Ammon's horn (tissue), 1 donor: ENCODE measurements at places on chromosomes 1 and 21.

- DNase-seq: no peak
Measured at GRCh38 chr1:77548285-77548684, 134.2 kb downstream of the ZZZ3 start.

GRCh38 chr1:56034847-56035481 lies 544.4 kb downstream of the PLPP3 start:
- DNase-seq: no peak

DNA sequence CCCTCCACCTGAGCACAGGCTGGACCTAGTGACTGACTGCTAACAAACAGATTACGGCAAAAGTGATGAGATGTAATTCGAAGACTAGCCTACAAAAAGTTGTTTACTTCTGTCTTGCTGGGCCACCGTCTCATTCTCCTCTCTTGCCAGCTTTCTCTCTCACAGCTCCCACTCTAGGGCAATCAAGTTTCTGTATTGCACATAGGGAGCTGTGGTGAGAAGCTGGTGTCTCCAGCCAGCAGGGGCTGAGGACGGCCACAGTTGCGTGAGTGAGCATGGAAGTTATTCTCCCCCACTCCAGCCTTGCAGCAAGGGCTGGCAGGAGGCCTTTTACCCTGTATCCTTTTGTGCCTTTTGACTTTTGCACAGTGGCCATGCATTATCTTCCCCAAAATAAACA lies 8.6 kb upstream of the COL6A2 start:
- no peak for DNase-seq

DNA sequence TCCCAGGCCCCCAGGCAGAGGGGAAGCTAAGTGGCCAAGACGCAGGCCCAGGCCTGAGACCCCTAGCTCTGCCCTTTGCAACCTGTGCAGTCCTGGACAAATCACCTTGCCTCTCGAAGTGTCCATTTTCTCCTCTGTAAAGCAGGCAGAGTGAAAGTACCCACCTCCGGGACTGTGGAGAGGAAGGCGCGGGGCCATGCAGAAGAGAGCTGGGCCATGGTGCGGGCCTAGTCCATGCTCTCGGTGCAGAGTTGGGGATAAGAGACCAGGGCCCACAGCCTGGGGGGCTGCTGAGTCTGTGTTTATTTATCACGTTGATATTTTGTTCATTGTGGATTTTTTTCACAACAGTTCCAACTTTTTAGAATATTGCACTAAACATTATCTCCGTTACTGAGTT lies 160.2 kb upstream of the VAMP3 start:
- no peak for DNase-seq

DNA sequence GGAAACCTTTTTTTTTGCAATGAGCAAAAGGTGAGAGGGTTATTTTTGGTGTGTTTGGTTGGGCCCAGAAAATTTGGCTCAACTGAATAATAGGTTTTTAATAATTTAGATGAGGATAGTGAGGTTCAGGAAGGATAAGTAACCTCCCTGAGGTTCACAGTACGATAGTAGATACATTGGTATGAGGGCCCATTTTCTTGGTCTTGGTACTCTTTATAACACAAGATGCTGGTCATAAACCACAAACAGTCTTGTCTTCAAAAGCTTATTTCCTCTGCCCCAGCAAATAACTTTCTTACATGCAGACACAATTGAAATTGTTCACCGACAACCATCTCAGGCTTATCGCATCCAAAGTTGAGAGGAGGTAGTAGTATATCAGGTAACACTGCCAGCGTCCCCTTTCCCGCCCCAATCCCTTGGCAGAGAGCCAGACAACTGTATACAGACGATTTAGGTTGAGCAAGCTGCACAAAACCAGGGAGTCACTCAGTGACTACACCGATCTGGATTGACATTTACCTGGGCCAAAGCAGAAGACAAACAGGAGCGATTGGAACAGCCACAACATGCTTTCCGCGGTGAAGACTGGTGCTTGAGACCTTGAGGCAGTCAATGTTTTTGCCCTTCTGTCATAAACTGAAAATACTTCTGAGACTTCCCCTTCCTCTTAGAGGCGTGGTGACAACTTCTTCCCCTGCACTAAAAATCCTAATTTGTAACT lies at the start of gene SLAMF6:
Gene SLAMF6, minus strand, starts transcription at position 634 of the 724 bp plus-strand sequence. Its CDS starts 63 bp downstream, at position 571.
- no peak for DNase-seq

GRCh38 chr1:7778133-7778628 lies 5.9 kb upstream of the PER3 start:
- DNase-seq: no peak

GRCh38 chr1:64745181-64745985 lies 508 bp downstream of the RAVER2 start:
- peak; percentile 47 for DNase-seq

DNA sequence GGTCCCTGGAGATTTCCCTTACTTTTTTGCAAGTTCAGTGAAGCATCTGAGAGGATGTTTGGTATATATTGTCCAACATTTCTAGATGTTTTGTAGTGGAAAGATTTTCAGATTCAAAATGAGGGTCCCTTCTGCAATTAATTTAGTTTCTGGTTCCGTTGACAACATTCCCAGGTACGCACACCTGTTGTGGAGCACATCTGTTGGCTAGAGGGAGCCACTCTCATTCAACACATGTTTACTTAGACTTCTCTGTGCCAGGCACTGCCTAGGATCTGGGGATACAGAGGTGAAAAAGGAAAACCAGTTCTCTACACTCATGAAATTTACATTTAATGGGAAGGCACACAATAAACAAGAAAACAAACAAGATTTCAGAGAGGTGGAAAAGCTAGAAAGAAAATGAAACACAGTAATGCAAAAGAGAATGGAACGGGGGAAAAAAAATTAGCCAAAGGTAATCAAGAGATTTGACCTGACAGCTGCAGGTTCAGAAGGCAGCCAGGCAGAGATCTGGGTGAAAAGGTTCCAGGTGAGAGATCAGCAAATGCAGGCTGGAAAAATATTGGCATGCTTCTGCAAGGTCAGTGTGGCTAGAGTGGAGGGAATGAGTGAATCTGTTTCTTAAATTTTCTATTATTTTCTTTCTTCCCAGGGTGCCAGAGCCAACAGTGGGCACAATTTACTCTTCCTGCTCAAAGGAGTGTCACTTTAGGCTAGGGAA lies 48.4 kb upstream of the KAZN start:
- DNase-seq: no peak

GRCh38 chr1:172456344-172456769 lies 12.5 kb upstream of the PIGC start:
- DNase-seq: no peak

GRCh38 chr21:35377505-35378090 lies 328.5 kb upstream of the RUNX1 start:
- no peak for DNase-seq

- no peak for DNase-seq
Measured at GRCh38 chr1:57874418-57874877, 450.6 kb upstream of the DAB1 start.
